ENCODE measurements at places on chromosomes 13 and 19.
A peak's percentile ranks its signal among the peaks of the same experiment; 100 is the strongest.

DNA sequence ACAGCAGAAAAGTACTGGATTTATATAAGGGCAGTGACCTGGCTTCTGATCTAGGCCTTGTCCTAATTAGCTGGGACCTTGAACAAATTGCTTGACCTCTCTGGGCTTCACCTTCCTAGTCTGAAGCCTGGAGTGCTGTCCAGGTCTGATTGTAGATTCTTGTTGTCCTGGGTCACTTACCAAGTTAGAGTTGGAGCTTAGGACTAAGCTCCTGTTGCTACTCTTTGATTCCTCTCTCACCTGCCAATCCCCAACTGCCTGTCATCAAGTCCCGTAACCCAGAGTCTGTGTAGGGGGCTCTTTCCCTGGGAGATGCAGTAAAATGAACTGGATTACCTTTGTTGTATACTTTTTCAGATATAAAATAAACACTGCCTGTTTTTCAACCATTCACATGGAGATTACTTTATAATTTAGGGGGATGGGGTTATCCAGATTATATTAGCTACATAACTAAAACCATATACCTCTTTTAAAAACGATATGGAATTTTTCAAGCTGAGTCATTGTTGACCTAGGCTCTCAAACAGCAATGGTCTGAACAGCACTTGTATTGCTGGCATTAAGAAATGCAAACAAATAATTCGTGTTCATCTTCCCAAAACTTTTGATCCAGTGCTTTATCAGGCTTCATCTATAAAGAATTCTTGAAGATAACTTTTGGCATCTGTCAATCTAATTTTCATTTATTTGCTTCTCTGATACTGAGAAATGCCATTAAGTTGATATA, 5.8 kb downstream of the ARHGAP35 start:
- no peak for DNase-seq

- DNase-seq, result peak; percentile 22
Measured at GRCh38 chr13:113938716-113939115, 35.2 kb downstream of the C13orf46 start.

- DNase-seq, result no peak
Measured at GRCh38 chr13:41458187-41458760, 924 bp downstream of the RGCC start.

DNA sequence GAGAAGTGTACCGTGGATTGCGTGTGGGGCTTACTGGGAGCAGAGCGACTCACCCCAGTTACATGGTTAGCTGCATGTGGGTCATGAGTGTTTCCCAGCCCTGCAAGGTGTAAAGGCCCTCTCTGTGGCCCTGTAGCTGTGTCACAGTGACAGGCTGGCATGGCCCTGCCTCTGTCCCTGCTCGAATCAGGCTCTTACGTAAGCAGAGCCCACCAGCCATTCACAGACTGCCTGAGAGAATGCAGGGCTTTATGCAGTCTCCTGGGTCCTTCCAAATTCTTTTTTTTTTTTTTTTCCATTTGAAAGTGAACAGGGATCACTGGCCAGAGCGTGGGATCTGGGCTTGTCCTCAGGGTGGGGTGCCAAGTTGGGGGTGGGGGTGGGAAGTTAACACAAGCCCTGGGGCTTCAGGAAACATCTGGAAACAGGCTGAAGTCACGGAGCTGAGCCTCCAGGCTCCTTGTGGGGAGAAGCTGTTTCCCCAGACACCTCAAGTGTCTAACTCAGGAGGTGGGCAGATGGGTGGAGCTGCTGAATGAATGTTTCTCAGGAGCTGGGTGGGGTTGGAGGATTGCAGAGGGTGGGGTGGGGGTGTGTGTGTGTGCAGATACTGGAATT, 13.4 kb downstream of the TECR start:
- no peak for DNase-seq

DNA sequence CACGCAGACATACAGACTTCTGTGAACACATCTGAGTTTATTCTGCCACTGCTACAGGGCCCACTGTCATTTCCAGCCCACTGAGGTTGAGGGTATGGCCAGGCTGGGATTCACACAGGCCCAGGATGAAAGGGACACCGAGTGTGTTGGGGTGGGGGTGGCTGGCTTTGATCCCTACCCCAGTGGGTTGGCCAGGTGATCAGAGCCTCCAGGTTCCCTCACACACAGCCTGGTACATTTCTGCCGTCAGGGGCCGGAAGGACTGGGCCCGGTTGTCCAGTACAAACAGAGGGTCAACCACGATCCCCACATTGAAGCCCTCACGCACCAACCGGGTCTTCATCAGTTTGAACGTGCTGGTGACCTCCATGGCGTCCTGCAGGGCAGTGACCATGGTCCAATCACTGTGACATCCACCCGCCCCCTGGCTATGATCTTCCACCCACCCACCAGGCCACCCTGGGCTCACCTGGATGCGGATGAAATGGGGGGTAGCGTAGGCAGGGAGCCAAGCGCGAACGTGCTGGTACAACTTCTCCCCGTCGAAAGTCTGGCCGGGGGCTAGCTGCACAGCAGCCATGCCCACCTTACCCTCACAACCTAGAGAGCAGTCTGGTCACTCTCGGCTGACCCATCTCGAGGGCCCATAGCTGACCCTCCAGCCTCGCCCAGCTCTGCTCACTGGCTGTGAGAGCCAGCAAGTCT, 13.3 kb downstream of the SLC27A5 start:
- DNase-seq, result no peak

- peak; percentile 65 for DNase-seq
Measured at GRCh38 chr19:19224852-19225494, 13.2 kb downstream of the NCAN start.

DNA sequence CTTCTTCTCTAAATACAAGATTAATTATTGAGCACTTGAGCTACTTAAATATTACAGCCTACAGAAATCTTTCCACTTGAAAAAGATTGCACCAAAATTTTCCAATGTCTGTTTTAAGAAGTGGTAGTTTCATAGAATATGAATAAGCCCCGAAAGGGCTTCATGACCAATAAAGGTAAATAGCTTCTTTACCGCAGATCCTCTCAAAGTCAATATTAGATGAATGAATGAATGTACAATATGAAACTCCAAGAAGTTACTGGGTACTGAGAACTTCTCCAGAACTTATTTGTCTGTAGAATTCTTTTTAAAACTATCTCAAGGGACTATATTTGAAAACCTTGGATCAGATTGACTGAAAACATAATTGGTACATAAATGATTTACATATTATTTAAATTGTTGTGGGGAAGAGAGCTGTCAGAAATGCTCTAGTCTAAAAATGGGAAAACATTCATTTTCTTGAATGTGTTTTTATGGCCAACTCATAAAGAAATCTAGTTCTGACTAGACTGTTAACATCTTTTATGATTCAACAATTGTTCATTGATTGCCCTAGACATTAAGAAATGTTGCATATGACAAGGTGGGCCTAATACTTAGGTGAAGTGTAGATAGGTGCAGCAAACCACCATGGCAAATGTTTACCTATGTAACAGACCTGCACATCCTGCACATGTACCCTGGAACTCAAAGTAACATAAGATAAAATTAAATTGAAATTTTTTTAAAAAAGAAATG, 227.0 kb downstream of the SPRY2 start:
- DNase-seq, result no peak

DNA sequence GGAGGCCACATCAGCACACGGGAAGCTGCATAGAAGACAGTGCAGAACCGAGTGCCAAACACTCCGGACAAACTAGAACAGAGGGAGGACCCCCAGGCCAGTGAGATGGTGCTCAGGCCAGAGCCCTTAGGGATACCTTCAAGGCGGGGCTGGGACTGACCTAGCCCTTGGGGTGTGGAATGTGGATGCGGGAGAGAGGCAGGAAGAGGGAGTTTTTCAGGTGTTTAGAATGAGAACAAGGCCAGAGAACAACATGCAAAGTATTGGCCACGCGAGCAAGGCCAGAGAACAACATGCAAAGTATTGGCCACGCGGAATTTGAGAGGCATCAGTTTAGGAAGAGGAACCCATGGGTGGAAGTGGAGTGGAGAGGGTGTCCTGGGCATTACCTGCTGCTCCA, 65.1 kb upstream of the ATP12A start:
- DNase-seq, result no peak

DNA sequence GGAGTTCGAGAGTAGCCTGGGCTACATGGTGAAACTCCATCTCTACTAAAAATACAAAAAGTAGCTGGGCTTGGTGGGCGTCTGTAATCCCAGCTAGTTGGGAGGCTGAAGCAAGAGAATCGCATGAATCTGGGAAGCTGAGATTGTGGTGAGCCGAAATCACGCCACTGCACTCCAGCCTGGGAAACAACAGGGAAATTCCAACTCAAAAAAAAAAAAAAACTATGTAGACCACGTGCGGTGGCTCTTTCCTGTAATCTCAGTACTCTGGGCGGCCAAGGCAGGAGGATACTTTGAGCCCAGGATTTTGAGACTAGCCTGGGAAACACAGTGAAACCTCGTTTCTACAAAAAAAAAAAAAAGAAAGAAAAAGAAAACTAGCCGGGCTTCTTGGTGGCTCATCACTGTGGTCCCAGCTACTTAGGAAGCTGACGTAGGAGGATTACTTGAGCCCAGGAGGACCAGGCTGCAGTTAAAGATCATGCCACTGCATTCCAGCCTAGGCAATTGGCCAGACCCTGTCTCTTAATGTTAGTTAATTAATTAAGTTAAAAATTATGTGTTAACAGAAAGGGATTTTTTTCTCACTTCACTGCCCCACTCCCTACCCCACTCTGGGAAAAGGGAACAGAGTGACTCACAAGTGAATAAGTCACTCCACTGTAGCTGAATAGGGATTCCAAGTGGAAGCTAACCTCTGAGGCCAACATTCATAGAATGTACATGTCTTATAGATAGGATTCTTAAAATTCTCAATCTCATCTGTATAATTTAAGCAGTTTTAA, 2.2 kb downstream of the ZNF83 start:
- no peak for DNase-seq

GRCh38 chr13:60329221-60329923, 67.6 kb upstream of the TDRD3 start:
- DNase-seq, result peak; percentile 21

DNA sequence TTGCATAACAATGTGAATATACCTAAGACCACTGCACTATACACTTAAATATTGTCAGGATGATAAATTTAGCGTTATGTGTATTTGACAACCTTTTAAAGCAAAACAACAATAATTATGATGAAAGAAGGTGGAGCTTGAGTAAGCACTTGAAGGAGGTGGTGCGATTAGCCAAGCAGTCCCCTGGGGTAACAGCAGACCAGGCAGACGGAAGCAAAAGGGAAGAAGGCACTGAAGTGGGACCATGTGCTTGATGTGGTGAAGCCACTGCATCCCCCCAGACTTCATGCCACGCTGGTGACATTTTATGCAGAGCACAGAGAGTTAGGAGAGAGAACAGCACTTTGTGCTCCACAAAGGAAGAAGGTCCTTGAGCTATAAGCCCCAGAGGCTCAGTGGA, 58.3 kb upstream of the ZNF507 start:
- DNase-seq, result no peak

DNA sequence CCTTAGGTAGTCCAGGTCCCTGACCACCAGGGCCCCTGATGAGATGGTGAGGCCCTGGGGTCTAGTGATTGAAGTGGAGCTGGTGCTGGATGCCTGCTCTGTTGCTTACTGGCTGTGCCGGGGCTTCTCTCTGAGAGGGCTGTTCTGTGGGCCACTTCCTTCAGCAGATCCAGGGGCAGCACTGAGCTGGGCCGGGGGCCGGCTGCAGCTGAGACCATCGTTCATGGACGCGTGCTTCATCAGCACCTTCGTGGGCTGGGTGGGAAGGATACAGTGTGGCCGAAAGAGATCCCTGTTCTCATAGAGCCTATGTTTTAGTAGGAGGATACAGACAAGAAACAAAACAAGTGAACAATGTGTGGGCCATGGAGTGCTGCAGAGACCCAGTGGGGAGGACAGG, 33.2 kb upstream of the TEX29 start:
- no peak for DNase-seq

DNA sequence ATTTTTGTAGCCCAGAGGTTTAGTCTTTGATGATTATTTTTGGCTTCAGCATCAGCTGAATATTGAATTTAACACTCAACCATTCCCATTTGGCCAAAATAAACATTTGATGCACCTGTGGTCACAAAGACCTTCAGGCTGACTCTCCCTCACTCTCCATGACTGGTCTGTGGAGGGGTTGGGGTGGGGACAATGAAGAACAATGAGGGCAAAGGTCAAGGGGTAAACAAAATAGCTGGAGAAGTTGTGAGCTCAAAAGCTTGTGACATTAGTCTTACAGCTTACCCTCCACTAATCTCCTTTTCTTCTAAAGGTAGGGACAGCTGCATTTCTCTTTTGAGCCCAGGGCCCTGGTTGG, 86.9 kb downstream of the SLC15A1 start:
- DNase-seq, result no peak

DNA sequence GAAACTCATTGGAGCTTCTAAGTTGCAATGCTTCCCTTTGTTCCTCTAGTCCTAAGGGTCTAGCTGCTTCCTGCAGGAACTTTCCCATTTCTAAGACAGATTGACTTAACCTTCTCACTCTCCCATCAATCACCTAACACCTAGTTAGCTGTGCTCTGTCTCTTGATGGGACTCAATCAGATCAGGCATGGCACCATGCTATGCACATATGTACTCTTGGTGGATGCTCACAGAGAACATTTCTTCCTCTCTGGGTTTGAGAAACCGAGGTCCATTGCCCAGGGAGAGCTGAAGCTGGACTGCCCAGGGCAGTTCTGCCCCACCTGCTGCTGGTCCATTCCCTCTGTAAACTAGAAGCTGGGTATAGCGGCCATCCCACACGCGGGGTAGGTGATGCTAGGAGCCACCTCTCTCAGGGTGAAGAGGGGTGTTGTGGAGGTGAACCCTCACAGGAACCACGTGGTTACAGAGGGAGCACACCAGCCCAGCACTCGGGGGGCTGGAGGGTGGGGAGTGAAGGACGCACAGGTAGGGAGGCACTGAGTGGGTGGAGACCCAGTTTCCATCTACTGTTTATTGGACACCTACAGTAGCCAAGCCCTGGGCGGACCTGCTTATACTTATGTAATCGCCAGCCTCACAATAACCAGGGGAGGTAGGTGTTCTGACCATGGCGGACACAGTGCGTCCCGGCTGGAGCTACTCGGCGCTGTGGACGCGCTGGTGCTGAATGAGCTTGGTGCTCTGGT, 3.1 kb upstream of the UBE2M start:
- DNase-seq, result no peak

DNA sequence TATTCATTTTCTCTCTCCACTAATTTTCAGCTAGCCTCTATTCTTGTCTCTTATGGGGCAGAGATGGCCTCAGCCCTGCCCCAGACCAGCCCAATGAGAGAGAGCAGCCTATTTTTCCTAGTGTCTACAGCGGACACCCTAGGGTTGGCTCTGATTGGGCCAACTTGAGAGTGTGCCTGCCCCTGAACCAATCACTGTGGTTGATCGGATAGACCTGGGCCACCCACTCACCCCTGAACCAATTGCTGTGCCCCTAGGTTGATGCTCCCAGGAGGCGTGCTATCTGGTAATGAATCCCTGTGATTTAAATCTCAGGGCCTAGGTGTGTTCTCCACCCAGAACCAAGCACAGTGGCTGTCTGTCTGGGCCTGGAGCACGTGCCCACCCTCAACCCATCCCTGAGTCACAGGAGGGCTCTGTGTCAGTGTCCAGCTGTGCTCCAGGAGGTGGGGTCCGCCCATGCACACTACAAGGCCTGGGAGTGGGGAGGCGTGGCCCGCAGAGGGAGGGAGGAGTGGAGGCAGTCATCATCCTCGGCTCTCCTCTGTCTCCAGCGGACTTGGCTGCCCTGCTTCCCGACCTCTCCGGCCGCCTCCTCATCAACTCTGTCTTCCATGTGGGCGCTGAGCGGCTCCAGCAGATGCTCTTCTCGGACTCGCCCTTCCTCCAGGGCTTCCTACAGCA, 14.9 kb upstream of the SCN1B start:
- no peak for DNase-seq

- no peak for DNase-seq
Measured at GRCh38 chr13:80339912-80340650, 845 bp downstream of the SPRY2 start.

Data from NCI-H2107 (cell line).